Activated CD4-positive, alpha-beta T cell treated with anti-CD3 and anti-CD28 coated beads, Interleukin-2, amount 50 U/mL, for 16 hours (primary cell): ENCODE measurements at places on chromosomes 3 and 15.

DNA sequence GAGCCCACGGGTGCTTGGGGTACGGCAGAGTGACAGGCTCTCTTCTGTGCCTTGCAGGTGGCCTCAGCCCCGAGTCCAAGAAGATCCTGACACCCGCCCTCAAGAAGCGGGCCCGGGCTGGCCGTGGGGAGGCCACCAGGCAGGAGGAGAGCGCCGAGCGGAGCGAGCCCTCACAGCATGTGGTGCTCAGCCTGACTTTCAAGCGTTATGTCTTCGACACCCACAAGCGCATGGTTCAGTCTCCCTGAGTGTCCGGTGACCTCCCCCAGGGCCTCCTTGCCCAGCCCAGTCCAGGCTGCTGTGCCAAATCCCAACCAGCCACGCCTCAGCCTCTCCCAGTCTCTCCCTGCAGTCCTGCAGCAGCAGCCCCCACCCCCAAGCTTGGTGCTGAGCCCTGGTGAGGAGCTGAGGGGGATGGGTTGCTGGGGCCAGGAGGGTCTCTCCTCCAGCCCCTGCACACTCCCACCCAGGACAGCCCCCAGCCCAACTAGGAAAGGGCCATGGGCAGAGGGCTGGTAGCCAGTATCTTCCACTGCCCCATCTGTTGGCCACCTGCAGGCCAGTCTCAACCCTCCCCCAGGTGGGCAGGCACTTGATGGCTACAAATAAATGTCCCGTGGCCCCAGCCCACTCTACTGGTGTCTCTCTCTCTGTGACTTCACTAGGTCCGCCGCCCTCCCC, 58.5 kb downstream of the DNAJB8 start:
- no peak for DNase-seq

DNA sequence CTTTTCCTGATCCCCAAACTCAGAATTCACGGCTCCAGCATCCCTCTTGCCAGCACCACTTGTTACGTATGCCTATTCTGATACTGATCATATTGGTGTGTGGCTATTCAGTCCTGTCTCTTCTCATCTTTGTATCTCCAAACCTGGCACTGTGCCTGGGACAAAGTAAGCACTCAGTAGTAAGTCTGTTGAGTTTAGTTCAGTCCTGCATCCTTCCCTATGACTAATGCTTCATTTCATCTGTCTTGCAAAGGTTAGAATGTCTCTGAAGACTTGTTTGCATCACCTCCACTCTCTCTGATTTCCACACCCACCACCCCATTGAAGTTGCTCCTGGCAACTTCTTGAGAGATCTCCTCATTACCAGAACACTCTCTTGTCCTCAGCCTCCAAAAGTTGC, 80.3 kb downstream of the HMG20A start:
- DNase-seq: no peak

DNA sequence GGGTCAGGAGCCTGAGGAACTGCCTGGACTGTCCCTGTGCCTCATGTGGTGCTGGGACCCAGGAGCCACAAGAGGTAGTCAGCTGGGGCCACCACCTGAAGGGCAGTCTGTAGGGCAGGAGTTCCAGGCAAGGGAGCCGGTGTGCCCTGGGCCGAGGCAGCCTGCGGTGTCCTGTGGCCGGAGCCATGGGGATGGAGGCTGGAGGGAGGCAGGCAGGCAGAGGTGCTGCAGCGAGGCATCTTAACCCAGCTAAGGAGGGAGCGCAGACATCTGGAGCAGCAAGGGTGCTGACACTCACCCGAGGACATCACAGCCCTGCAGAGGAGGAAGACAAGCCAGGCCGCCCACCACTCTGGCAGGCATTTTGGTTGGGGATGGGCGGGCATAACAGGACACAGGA, 77.8 kb downstream of the DNAJB8 start:
- no peak for DNase-seq

DNA sequence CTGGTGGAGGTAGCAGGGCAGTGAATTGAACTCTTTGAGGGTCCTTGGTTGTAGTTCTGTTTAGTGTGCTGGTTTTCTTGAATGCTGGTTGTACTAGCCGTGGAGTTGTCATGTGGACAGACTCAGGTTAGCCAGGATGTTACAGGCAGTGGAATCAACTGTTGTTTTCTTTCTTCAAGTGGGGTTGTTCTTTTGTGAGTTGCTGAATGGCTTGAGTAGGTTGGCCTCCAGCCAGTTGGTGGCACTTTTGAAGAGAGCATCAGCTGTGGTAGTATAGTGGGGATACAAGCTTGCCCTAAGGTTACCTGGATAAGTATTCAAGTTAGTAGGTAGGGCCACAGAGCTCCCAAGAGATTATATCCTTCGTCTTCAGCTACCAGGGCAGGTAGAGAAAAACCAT, 31.8 kb upstream of the RARB start:
- no peak for DNase-seq

DNA sequence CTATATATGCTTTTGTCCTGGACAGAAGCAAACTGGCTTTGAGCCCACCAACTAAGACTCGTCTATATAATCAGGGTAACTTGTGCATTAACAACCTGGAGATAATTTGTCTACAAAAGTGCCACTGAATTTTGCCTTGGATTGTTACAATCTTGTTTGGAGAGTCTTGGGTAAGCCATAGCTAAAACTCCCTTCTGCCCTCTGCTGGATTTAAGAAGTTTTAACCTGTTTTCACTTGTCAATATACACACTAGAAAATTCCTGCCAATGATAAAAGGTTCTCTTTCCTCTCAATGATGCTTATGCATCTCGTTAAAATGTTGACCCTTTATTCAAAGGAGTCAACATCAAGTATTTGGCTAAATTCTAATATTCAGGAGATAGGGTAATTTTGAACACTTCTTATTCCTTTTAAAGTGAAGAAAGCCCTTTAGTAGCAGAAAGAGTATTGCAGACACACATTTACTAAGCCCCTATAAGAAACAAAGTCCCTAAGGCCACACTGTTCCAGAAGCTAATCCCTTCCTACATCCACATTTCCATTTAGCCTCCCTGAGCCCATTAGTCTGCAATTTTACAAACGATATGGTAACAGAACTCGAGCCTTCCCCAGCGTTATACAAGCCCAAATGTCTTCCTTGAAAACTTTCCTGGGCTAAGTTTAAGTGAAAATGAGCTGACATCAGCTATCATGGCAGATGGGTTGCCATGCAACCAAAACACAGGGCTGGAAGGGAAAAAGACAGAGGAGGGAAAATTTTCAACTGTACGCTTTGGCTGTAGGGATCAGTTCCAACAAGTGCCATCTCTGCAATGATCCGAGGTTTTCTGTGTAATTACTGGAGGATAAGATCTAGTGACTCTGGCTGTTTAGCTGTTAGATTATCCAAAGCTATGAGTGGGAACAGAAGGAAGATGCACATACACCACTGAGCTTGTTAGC, 75.9 kb upstream of the FGF12 start:
- DNase-seq: no peak

- DNase-seq: no peak
Measured at GRCh38 chr15:47504624-47505256, 212.6 kb upstream of the SEMA6D start.

DNA sequence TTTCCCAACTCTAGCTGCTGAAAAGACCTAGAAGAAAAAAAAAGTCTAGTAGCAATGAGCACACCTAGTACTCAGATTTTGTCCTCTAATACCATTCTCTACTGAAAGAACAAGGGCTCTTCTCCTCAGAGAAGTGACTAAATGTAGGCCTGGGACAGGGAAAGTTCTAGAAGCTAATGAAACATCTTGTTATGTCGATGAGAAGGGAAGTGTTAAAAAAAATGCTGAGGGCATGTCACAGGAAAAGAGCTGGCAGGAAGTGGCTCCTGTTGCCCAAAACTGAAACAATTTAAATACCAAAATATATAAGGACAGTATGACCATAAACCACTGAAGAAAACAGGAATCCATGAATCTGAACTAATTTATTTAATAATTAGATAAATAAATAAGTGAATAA, 581.4 kb upstream of the TBL1XR1 start:
- no peak for DNase-seq

DNA sequence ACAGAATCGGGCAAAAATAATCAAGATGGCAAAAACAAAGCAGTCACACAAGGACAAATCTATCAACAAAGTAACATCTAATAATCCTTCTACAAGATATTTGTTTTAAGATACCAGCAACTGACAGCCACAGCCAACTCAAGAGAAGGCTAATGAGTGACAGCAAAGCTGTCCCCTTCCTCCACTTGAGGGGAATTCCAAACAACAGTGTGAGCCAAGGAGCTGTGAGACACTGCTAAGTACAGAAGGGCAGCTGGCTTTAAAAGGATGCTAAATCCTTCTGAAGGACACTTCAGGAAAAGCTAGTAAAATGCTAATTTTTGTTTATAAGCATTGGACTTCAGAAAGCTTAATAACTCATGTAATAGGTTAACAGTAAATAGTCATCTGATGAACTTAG, 120.3 kb upstream of the GOLGA8J start:
- no peak for DNase-seq

DNA sequence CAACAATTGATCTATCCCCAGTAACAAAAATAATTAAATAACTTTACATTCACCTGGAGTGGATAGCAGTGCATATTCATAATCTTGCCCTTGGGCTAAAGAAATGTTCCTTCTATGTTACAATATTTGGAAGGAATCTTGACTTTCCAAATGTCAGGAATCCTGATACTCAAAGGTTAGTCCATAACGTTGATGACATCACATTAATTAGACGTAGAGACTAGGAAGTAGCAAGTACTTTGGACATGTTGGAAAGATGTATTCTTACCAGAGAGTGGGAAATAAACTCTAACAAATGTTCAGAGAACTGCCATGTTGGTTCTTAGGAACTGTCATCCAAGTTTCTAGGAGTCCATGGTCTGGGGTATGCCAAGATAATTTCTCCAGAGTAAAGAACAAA, 70.6 kb upstream of the SLC25A36 start:
- DNase-seq: no peak

- no peak for DNase-seq
Measured at GRCh38 chr3:13135251-13135810, 62.1 kb upstream of the IQSEC1 start.

- DNase-seq: no peak
Measured at GRCh38 chr3:141894524-141895176, 18.2 kb downstream of the ATP1B3 start.

DNA sequence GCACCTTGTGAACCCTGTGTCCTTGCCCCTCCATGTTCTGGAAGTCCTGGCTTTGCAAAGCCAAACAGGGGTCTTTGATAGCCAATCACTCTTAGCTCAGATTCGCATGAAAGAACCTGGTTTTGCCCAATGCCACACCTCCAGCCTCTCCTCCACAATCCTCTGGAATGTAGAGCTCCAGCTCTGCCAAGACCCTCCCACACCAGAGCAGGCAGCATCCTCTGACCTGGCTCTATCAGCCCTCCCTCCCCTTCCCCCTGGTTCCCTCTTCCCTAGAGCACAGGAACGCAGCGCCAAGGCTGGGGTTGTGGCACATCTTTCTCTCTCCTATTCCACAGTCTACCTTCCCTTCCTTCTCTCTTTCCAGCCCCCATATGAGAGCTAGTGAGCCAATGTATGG, 133.3 kb downstream of the RPLP1 start:
- DNase-seq: no peak

DNA sequence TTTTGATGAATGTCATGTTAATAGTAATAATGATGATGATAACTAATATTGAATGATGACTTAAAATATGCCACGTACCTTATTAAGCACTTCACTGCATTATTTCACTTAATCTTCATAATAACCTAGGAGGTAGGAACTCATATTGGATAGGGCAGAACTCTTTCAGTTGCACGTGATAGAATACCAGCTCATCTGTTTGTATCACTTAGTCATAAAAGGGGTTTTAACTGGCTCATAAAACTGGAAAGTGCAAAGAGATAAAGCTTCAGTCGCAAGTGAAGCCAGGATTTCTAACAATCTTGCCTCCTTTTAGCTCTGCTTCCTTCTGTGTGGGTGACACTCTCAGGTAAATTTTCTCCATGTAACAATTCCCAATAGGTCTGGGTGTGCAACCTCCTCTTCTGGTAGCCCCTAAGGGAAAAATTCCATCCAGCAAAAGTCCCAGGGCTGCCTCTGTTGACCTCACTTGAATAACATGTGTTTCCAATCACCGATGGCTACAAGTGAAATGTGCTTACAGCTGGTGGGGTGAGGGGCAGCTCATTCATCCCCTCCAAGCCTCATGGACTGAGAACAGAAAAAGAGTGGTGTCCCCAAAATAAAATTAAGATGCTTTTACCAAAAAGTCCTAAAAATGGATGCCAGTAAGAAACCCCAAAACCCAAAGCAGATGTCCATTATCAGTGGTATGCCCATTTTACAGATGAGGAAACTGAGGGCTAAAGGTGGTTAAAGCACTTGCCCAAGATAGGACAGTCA, 9.3 kb downstream of the GXYLT2 start:
- no peak for DNase-seq

DNA sequence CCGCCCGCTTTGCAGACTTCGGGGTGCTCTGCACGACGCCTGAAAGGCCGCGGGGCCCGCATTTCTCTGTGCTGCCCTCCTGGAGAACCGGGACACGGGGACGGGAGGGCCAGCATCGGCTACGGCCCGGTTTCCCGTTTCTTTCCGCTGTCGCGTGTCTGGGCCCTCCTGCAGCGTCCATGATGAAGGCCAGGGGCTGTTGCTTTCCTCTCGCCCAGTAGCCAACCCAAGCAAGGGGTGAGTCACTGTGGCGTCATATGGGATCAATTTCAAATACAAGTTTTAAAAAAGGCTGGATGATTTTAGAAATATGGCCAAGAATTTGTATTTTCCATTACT, 435 bp downstream of the SLC35G2 start:
- DNase-seq: no peak

DNA sequence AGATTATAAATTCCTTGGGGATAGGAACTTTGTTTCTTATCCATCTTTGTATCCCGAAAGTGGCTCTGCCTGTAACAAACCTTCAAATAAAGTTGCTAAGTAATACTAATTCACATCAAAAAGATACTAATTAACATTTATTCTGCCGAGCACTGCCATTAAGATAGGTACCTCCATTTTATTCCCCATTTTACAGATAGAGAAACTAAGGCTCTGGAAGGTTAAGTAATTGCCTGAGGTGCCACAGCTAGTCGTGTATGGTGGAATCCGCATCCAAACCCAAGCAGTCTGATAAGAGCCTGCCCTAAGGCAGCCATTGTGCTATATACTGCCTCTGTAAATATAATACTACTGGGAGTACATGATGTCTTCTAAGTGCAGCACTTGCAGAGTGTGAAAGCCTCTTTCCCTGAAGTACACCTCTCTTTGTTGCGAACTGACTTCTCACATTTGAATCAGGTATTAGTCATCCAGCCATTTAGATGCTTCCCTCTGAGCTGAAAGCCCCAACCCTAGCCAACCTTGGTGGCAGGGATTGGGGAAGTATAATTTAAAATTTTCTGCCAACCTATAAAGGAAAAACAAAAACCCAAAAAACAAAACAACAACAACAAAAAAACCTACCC, 78.5 kb upstream of the CHD2 start:
- DNase-seq: peak; percentile 75

DNA sequence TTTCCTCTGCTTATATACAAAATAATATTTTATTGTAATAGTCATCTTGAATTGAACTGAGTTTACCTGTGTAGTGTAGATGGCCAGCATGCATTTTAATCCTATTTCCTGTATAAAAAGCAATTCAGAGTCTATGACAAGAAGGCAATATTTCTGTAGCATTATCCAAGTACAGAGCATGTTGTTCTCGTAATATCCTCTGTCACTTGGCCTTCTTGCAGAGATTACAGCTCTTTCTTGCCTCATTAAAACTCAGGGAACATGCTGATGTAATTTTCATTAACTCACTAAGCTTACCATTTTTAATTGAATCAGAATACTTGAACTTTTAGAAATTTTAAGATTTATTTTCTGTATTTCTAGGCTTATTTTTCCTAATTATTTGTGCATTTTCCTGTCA, 203.3 kb upstream of the AGTR1 start:
- no peak for DNase-seq
